Hippocampal formation (tissue), 2 donors: ENCODE measurements at places on chromosomes 1 and 21.

DNA sequence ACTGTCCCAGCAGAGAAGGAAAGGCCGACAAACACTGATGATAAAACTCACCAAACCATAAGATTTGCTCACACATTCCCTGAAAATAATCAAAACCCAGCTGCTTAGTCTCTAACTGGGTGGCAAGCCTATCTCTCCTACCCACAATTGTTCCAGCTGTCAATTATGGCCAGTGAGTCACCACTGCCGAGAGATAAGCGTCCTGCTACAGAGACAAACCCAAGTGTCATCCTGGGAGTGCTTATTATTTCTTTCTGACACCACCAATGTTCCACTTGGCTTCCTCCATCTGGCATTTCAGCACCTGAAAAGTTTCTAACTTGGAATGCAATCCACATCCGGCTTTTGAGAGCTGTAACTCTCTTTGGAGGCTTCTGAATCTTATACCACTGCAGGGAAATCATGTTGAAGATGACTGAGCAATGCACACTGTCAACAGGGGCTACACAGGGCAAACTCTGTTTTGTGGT is 51.5 kb upstream of the VAV3 start:
- no peak for DNase-seq

GRCh38 chr1:1141244-1141910 is 25.5 kb upstream of the C1orf159 start:
- no peak for DNase-seq

DNA sequence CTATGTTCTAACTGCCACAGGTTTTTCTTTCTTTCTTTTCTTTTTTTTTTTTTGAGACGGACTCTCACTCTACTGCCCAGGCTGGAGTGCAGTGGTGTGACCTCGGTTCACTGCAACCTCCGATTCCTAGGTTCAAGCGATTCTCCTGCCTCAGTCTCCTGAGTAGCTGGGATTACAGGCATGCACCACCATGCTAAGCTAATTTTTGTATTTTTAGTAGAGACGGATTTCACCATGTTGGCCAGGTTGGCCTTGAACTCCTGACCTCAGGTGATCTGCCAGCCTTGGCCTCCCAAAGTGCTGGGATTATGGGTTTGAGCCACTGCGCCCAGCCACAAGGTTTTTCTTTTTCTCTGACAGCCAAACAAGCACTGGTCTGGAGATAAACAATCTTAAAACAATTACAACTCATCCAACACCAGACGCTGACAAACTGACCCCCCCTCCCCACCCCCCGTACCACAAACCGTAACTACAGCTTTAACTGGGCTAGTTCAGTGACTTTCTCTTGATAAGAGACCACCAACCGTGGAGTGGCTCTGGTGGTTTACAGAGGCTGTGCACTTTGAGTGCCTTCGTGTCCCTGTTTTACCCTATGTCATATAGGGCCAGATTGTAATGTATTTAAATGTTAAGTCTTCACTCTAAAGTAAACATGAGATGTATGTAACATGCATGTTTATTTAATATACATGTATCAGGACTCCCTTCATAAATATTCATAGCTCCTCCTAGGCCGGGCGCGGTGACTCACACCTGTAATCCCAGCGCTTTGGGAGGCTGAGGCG is 19.5 kb upstream of the PUM1 start:
- DNase-seq, result no peak

- no peak for DNase-seq
Measured at GRCh38 chr1:240833075-240833474, 221.1 kb upstream of the GREM2 start.

DNA sequence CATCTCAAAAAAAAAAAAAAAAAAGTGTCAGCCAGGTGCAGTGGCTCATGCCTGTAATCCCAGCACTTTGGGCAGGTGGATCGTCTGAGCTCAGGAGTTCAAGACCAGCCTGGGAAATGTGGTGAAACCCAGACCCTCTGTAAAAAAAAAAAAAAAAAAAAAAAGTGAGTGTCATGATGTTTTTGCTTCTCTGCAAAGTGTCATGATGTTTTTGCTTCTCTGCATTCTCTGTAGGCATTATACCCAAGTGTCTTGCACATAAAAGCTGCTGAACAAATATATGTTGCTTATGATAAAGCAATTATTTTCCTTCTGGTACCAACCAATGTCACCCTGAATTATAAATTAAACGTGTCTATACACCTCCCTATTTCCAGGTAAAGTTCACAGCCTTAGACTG is 1.7 kb downstream of the ACBD6 start:
- DNase-seq, result no peak

DNA sequence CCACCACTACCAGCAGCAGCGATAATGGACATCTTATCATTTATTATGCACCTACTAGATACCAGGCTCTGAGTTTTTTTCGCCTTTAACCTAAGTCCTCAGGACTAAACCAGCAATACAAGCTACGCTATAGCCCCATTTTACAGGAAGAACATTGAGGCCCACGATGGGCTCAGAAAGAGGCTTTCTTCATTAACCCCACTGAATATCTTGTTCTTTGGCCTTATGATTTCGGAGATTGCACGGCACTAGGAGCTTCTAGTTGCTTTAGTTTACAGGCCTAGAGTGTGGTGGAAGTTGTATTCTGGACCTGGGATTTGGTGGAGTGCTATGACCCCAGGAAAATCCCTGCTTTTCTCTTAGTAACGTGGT is 1.5 kb downstream of the SESN2 start:
- no peak for DNase-seq

- no peak for DNase-seq
Measured at GRCh38 chr1:71693581-71693980, 588.8 kb downstream of the NEGR1 start.

DNA sequence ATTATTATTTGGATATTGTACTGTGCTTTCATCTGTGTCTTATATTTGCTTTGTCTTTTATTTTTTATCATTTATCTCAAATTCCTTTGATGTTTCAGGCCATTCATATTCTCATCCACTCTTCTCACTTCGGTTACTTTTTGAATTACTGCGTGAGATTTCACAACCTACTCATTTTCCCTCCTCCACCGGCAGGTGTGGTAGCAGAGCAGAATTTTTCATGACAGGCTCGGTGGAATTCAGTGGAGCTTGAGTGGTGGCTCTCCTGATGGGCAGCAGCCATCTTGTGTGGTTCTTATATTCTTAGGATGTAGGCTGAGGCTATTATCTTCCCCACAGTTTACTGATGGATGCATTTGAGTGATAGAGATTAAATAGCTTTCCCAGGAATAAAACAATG is 92.3 kb upstream of the IVNS1ABP start:
- no peak for DNase-seq

- DNase-seq, result no peak
Measured at GRCh38 chr21:35648512-35648911, 411.8 kb downstream of the SETD4 start.

DNA sequence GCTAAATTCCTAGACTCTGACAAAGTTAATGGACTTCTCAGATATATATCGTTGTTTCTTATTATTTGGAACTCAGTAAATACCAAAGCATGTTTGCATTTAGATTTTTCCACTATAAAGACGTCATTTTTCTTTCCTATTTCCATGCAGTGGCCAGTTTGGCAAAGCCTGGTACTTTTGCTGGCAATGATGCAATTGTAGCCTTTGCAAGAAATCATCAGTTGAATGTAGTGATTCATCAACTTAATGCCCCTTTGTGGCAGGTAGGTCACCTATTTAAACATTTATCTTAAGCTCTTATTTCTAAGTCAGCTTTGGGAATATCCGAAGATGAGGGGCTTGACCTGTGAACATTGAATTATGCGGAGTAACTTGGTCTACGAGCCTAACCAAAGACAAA is 12.0 kb downstream of the OTUD3 start:
- DNase-seq, result no peak

- no peak for DNase-seq
Measured at GRCh38 chr1:20590306-20590777, 1.4 kb downstream of the CDA start.

DNA sequence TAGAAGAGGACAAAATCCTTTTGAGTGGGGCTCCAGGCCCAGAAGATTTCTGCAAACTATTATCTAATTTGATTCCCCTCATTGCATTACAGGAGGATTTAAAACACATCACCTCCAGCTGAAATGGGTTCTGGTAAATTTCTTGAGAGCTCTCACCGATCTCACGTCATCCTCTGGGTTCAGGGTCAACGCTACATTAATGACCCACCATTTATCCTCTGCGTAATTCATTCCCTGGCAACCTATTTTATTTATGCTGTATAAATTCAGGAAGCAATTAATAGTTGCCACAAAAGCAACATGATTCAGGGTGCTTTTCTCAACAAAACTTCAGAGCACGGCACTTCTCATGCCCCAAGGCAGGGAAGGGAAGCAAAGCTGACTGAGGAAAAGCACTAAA is 38.9 kb downstream of the LMX1A start:
- DNase-seq, result no peak

- no peak for DNase-seq
Measured at GRCh38 chr21:41170442-41170841, 2.5 kb downstream of the BACE2 start.

DNA sequence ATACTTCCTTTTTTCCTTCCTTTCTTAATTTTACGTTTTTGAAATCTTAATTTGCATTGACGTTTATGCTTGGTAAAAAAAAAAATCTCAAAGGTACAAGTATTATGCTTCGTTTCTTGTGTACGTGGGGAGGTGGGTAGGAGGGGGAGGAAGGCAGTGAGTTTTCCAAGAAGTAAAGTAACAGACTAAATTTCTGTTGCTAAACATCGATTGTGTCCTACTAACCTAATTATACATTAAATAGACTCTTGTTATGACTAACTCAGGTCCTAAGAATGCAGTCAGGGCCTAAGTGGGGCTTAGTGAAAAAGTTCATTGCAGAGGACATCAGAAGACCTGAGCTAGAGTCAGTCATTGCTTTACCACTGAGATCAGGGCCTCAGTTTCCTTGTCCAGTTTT is 17.5 kb downstream of the NEK7 start:
- DNase-seq, result no peak

- DNase-seq, result no peak
Measured at GRCh38 chr1:31497601-31498000, 78.7 kb upstream of the TINAGL1 start.

GRCh38 chr1:209839875-209840546 is 12.2 kb downstream of the UTP25 start:
- DNase-seq, result no peak

- DNase-seq, result no peak
Measured at GRCh38 chr1:88695781-88696180, 11.7 kb downstream of the PKN2 start.

DNA sequence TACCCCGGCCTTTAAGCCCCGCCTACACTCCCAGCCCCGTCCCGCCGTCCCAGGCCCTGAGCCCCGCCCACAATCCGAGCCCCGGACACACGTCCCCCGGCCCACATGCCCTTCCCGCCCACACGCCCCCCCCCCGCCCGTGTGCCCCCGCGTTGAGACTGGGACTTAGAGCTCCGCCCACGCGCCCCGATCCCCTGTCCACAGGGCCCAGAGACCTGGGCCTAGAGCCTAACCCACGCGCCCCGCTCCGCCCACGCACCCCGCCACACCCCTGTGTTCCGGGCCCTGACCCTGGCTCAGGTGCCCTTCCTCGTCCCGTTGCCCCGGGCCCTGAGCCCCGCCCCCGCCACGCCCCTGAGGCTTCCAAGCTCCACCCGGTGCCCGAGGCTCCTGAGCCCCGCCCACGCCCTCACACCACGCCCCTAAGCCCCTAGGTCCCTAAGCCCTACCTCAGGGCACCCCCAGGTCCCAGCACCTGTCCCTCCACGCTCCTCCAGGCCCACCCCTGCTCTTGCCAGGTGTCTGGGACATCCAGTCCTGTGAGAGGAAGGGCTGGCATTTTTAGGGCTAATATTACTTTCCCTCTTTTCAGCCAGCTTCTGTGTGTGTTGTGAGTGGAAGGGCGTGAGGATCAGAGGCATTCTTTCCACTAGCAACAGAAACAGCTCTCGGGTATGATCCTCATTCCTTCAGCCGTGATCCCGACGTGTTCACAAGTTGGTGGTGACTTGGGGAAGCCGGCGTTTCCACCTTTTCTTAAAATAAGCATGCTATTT is 552 bp upstream of the GPR157 start:
- no peak for DNase-seq

- DNase-seq, result no peak
Measured at GRCh38 chr1:221800831-221801230, 58.9 kb upstream of the DUSP10 start.

GRCh38 chr21:46617267-46618051 is 12.6 kb upstream of the S100B start:
- DNase-seq, result no peak

GRCh38 chr1:193216920-193217319 is 30.5 kb upstream of the B3GALT2 start:
- DNase-seq, result no peak

- no peak for DNase-seq
Measured at GRCh38 chr1:65056234-65056633, 89.9 kb upstream of the JAK1 start.

GRCh38 chr1:8822373-8823294 is 5.2 kb upstream of the RERE start:
- no peak for DNase-seq

GRCh38 chr1:204102029-204102611 is 29.2 kb downstream of the SOX13 start:
- no peak for DNase-seq

DNA sequence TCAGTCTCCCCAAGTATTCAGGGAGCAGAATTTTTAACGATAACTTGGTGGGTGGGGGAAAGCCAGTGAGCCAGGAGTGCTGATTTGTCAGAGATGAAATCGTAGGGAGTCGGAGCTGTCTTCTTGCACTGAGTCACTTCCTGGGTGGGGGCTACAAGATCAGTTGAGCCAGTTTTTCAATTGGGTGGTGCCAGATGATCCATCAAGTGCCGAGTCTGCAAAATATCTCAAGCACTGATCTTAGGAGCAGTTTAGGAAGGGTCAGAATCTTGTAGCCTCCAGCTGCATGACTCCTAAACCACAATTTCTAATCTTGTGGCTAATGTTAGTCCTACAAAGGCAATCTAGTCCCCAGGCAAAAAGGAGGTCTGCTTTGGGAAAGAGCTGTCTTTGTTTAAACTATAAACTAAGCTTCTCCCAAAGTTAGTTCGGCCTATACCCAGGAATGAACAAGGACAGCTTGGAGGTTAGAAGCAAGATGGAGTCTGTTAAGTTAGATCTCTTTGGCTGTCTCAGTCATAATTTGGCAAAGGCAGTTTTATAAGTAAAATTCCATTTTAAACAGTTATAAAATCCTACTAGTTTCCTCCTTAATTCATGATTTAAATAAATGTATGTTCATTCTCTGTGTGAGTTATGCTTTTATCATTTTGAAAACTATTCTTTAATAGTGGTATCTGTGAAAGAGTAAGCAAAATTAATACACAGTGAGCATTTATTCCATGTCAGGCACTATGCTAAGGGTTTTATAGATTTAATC is 51.7 kb downstream of the SLC16A1 start:
- DNase-seq, result no peak

- no peak for DNase-seq
Measured at GRCh38 chr1:22919341-22920025, 53.2 kb downstream of the LACTBL1 start.

DNA sequence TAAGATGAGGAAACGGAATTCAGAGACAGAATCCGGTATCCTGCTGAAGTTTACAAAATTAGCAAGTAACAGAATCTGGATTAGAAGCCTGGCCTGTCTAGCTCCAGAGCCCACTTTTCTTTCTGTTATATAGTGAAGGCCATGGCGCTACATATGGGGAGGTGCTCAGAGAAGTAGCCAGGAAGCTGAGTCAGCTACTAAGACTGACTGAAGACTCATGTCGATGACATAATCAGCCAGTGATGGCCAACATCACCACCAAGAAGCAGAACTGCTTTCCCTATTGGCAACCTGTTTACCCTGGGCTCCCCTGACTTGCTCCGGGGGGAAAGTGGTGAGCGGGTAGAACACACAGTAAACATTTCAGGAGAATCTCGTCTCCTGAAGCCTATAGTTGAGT is 18.8 kb downstream of the LRRC52 start:
- DNase-seq, result no peak

- DNase-seq, result no peak
Measured at GRCh38 chr1:221289103-221289502, 409.9 kb downstream of the HLX start.
